ENCODE measurements at places on chromosomes 6 and 20. TPM values are rescaled to one million over a fixed set of nuclear protein-coding genes. Genes with fewer than 3 reads are reported as not detected.

DNA sequence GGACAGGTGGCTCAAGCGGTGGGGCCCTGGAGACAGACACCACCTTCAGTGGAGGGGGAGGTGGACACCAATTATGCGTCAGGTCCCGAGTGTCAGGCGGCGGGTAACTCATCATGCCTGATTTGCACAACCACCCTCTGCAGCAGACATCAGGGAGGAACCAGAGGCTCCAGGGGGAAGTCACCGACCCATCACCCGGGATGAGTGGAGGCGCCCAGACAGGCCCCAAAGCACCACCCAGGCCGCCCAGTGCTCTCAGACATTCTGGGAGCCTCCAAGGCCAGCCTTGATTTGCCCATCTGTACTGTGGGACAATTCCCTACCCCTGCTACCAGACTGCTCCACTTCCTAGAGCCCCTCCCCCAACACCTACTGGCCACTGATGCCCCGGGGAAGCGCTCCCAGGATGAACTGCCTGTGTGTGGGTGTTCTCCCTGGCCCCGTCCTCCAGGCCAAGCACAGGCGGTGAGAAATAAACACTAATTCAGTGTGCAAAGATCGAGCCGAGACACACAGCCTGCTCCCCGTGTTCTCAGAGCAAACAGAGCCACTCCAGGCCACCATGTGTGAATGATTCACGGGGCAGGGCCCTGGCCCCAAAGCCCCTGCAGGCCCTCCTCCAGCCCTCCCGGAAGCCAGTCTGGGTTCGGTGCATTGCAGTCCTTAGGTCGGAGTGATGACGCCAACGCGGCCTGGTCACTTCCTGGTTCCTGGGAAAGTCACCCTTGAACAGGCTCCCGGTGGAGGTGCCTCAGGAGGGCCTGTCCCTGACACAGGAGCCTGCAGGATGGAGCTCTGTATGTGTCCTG is 107.2 kb downstream of the ASXL1 start:
- peak overlapping the region; percentile 73 for H3K27ac ChIP-seq
- no peak overlapping the region for H3K4me3 ChIP-seq
- H3K4me1 ChIP-seq, result peaks cover 29% of the 10 kb centered on the region
- peaks cover 8% of the 10 kb centered on the region for H3K36me3 ChIP-seq
- no peaks in the 10 kb centered on the region for H3K27me3 ChIP-seq

The OXT gene
- total RNA-seq, result not detected

The MRPL18 gene
- 31.1 TPM for total RNA-seq

- peaks cover 25% of the 10 kb centered on the region for H3K4me1 ChIP-seq
- H3K27ac ChIP-seq, result peak overlapping the region; percentile 94
- H3K27me3 ChIP-seq, result no peaks in the 10 kb centered on the region
- no peak for DNase-seq
- H3K4me3 ChIP-seq, result peak overlapping the region; percentile 84
- H3K36me3 ChIP-seq, result peaks cover 28% of the 10 kb centered on the region
These were observed 6.2 kb downstream of the PCNA start for GRCh38 chr20:5113615-5113986.

The RAB32 gene
- total RNA-seq, result 21.3 TPM

DNA sequence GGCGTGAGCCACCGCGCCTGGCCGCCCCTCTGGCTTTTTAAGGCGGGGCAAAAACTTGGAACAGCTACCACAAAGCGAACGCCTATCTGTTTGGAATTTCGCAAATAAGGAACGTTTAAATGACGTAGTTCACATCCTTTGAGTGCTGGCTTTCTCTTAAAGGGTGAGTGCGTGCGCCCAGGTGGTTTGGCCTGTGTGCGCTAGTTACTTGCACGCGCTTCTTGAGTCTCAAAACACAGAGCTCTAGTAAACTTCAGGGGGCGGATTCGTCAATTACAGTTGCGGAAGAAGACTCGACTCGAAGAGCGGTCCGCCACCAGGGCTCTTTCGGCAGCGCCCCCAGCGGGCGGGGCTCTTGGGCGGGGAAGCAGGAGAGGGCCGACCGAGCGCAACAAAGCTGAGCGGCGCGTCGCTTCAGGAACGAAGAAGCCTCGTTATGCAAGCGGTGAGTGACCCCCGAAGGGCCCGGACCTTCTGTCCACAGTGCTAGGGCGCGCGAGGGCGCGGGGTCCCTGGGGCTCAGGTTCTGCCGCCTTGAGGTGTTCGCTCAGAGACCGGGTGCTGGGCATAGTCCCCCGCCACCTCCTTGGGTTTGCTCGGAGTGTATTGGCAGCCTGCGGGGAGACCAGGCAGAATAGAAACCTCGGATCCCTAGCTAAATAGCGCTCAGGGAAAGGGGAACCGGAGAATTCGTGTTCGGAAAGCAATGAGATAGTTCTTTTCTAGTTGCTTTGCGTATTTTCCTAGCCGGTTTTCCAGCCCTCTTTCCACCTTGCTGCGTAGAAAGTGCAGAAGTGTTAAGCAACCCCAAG is at the start of gene SYCP2L:
Gene SYCP2L, plus strand, starts transcription at position 362 of the 812 bp plus-strand sequence. Its CDS starts 75 bp downstream, at position 437.
- H3K27ac ChIP-seq, result peak within 1 kb of the TSS; percentile 98
- peaks cover 46% of the 10 kb centered on the region for H3K27me3 ChIP-seq
- H3K4me3 ChIP-seq, result peak within 1 kb of the TSS; percentile 94
- H3K4me1 ChIP-seq, result peaks cover 18% of the 10 kb centered on the region
- peak; percentile 44 for DNase-seq

DNA sequence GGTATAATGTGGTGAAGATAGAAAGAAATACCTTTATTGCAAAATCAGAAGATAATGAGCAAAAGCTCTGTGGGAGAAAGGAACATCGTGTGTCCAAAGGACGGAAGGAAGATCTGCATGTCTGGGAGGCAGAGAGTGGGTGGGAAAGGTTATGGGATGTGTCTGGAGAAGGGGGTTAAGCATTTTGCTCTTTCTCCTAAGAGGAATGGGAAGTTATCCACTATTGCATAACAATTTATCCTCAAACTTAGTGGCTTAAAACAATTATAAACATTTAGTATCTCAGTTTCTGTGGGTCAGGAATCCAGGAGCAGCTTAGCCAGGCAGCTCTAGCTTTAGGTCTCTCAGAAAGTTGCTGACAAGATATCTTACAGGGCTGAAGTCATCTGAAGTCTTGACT is 229.1 kb upstream of the CITED2 start:
- peaks cover 35% of the 10 kb centered on the region for H3K4me1 ChIP-seq
- no peak for DNase-seq
- no peaks in the 10 kb centered on the region for H3K36me3 ChIP-seq
- H3K27me3 ChIP-seq, result no peaks in the 10 kb centered on the region

- H3K4me3 ChIP-seq, result peak within 1 kb of the TSS; percentile 94
- peak within 1 kb of the TSS; percentile 89 for H3K27ac ChIP-seq
- DNase-seq, result peak; percentile 62
These were observed at the start of gene LZTS3 for GRCh38 chr20:3172933-3173609. Gene LZTS3, minus strand, starts transcription at chr20:3173549. Its CDS starts 6,386 bp downstream, at chr20:3167163.

- peaks cover 4% of the 10 kb centered on the region for H3K36me3 ChIP-seq
- H3K27me3 ChIP-seq, result no peaks in the 10 kb centered on the region
- no peak for DNase-seq
- peak overlapping the region; percentile 62 for H3K27ac ChIP-seq
- H3K4me1 ChIP-seq, result peaks cover 42% of the 10 kb centered on the region
These were observed 56.7 kb downstream of the ATXN1 start for GRCh38 chr6:16704401-16705045.

DNA sequence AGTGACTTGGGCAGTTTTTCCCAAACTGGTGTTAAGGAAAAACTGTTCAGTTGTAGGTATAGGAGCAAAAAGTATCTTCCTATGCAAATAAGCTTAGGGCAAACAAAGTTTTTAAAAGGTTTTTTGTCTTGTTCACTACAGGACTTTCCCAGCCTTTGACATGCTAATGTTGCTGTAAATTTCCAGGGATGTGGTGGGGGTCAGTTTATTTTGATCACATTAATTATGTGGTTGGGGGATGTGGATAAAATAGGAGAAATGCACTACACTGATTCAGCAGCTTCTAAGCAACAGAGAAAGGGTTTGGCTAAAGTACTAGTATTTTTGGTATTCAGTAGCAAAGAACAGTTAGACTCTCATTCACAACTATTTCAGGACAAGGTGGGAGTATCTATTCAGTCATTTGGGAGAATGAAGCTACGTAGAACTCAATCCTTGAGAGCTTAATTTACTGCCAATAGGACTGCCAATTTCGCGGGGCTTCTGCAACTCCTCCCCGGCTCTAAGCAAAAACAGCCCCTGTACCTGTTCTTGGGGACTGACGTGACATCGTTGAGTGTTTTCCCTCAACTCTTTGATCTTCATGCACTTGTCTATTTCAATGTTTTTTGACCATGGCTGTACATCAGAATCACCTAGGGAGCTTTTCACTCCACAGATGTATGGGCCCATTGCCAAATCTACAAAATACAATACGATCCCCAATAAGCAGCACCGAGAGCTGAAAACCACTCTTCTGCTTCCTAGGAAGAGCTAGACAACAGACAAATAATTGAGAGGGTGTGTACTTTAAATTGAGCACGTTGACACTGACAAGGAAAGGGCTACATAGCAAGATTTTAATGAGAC is 94.8 kb upstream of the NHSL1 start:
- DNase-seq, result no peak
- no peaks in the 10 kb centered on the region for H3K36me3 ChIP-seq
- peak overlapping the region; percentile 83 for H3K27ac ChIP-seq
- no peaks in the 10 kb centered on the region for H3K27me3 ChIP-seq
- peaks cover 23% of the 10 kb centered on the region for H3K4me1 ChIP-seq
- no peak overlapping the region for H3K4me3 ChIP-seq

The SNAP91 gene
- 0.40 TPM for total RNA-seq

- no peaks in the 10 kb centered on the region for H3K36me3 ChIP-seq
- DNase-seq, result peak; percentile 34
- no peaks in the 10 kb centered on the region for H3K4me1 ChIP-seq
- H3K4me3 ChIP-seq, result no peak overlapping the region
- H3K27me3 ChIP-seq, result peaks cover 20% of the 10 kb centered on the region
These were observed 94.8 kb upstream of the AFDN start for GRCh38 chr6:167731731-167732422.

- H3K36me3 ChIP-seq, result no peaks in the 10 kb centered on the region
- H3K27ac ChIP-seq, result no peak overlapping the region
- H3K4me3 ChIP-seq, result no peak overlapping the region
- peak; percentile 48 for DNase-seq
These were observed 252.8 kb downstream of the CDH26 start for GRCh38 chr20:60210779-60211617.

DNA sequence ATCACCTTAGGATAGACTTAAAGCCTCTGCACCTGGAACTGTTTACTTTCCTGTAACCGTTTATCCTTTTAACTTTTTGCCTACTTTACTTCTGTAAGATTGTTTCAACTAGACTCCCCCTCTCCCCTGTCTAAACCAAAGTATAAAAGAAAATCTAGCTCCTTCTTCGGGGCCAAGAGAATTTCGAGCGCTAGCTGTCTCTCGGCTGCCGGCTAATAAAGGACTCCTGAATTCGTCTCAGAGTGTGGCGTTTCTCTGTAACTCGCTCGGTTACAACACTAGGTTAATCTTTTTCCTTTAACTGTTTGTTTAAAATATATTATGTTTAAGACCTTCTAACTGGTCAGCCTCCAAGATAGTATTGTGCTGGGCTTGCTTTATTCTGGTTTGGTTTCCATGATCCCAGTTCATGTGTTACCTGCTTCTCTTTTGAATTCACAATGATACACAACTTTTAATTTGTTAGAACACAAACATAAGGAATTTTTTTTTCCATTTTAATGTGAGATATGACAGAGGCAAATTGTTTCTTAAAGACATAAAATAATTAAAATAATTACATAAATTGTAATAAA is 8.7 kb upstream of the NQO2 start:
- H3K27me3 ChIP-seq, result no peaks in the 10 kb centered on the region
- peak overlapping the region; percentile 99 for H3K27ac ChIP-seq
- H3K36me3 ChIP-seq, result no peaks in the 10 kb centered on the region
- H3K4me3 ChIP-seq, result peak overlapping the region; percentile 82

DNA sequence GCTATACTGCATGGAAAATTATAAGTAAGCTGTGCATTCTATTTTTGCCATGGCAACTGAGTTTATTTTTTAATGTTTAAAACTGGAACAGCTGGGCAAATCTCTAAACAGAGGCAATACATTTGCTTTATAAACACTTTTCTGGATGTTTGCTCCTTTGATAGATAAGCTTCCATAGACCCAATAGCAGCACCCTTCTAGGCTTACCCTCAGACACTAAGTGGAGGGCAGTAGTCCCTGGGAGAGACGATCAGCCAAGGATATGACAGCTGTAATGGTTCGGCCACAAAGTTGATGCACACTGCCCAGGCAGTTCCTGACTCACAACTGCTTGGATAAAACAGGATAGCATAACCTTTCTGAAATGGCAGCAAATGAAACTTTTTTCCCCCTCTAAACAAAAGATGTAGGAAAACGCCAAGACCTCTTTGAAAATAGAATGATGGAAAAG is 8.5 kb upstream of the MRPS10 start:
- H3K27me3 ChIP-seq, result no peaks in the 10 kb centered on the region
- DNase-seq, result no peak
- H3K4me3 ChIP-seq, result no peak overlapping the region
- peaks cover 10% of the 10 kb centered on the region for H3K36me3 ChIP-seq

DNA sequence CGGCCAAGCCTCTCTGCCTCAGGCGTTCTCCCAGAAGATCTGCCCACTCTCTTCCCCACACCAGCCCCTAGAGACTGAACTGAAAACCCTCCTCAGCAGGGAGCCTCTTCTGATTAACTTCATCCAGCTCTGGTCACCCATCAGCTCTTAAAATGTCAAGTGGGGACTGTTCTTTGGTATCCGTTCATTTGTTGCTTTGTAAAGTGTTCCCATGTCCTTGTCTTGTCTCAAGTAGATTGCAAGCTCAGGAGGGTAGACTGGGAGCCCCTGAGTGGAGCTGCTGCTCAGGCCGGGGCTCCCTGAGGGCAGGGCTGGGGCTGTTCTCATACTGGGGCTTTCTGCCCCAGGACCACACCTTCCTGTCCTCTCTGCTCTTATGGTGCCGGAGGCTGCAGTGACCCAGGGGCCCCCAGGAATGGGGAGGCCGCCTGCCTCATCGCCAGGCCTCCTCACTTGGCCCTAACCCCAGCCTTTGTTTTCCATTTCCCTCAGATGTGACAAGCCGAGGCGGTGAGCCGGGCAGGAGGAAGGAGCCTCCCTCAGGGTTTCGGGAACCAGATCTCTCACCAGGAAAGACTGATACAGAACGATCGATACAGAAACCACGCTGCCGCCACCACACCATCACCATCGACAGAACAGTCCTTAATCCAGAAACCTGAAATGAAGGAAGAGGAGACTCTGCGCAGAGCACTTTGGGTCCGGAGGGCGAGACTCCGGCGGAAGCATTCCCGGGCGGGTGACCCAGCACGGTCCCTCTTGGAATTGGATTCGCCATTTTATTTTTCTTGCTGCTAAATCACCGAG is 14.2 kb downstream of the VEGFA start:
- H3K27me3 ChIP-seq, result no peaks in the 10 kb centered on the region
- peaks cover 10% of the 10 kb centered on the region for H3K4me1 ChIP-seq
- H3K36me3 ChIP-seq, result peaks cover 23% of the 10 kb centered on the region
- H3K27ac ChIP-seq, result no peak overlapping the region
- DNase-seq, result no peak

- peaks cover 22% of the 10 kb centered on the region for H3K4me1 ChIP-seq
- peaks cover 5% of the 10 kb centered on the region for H3K36me3 ChIP-seq
- no peak overlapping the region for H3K4me3 ChIP-seq
- no peaks in the 10 kb centered on the region for H3K27me3 ChIP-seq
- no peak overlapping the region for H3K27ac ChIP-seq
- DNase-seq, result no peak
These were observed 119.0 kb downstream of the SULF2 start for GRCh38 chr20:47666304-47666703.

The ZSCAN23 gene
- 13.9 TPM for total RNA-seq

GRCh38 chr6:4345543-4345942 is 210.2 kb upstream of the ECI2 start:
- no peak overlapping the region for H3K27ac ChIP-seq
- DNase-seq, result no peak
